ENCODE measurements at places on chromosomes 1 and 21.

GRCh38 chr1:226474041-226474440 is 66.1 kb upstream of the PARP1 start:
- no peak for DNase-seq

GRCh38 chr1:229636042-229636441 is 10.0 kb downstream of the URB2 start:
- DNase-seq = no peak

DNA sequence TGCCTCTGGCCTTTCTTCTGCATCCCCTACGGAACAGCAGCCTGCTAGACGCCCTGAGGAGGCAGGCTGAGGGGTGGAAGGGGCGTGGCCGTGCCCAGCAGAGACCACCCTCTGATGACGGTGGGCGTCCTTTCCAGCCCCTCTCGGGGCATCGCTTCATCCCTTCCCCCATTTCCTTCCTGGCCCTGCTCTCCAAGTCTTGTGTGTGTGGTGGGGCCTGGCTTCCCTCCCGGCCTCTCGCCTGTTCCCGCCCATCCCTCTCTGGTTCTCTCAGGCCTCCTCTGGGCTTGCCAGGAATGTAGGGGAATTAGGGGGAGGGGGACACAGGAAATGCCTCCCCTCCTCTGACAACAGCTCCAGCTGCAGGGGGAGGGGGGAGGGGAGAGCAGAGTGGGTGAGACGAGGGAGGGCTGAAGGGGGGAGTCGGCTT is 51.1 kb downstream of the SKI start:
- DNase-seq = no peak

- DNase-seq = no peak
These were observed 30.2 kb upstream of the SLAMF1 start for GRCh38 chr1:160676869-160677597.

DNA sequence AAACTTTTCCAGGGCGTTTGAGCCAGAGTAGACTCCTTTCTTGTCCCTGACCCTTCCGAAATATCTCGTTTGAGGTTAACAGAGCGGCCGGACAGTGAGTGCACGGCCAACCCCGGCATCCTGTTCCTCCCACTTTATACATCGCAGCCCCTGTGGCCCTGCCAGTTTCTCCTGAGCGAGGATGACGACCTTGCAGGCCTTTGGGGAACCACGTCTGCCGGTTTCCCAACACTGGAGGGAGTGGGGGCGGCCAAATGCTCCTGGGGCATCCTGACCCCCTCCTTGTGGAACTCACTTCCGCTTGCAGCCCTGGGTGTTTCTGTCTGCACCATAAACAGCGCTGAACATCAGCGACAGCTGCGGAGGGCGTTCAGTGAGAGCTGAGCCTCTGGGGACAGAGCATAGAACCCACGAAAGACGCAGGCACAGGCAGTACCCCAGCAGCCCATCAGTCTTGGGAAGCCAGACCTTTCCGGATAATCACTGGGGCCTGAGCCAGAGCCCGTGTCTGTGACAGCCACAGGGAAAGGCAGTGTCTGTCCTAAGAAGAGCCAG is 4.8 kb upstream of the KCNAB2 start:
- no peak for DNase-seq

- DNase-seq = no peak
These were observed 549.5 kb upstream of the OLFM3 start for GRCh38 chr1:102546251-102546650.

- DNase-seq = no peak
These were observed 48.5 kb downstream of the CELF3 start for GRCh38 chr1:151668090-151668489.

GRCh38 chr21:37393030-37393429 is 26.5 kb downstream of the DYRK1A start:
- no peak for DNase-seq

DNA sequence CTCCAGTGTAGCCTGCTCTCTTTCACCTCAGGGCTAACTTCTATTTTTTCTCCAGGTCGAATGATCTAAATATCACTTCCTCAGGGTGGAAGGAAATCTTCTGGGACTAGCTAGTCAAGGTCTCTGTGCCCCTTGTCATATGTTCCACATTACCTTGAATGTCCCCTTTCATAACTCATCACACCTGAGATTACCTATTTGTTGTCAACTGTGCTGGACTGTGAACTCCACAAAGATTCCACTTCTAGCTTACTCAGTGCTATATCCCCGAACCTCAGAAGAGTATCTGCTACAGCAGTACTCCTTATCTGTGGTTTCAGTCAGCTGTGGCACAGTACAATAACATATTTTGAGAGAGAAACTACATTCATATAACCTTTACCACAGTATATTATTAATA is 14.6 kb upstream of the SYNJ1 start:
- DNase-seq = no peak

Measured in AML-193 (cell line).